ENCODE measurements at places on chromosomes 11 and 22.
A peak's percentile ranks its signal among the peaks of the same experiment; 100 is the strongest.

- no peak for DNase-seq
Measured at GRCh38 chr11:44849922-44850321, 100.8 kb downstream of the TP53I11 start.

GRCh38 chr11:119602745-119603373 is 126.1 kb downstream of the NECTIN1 start:
- DNase-seq: no peak

DNA sequence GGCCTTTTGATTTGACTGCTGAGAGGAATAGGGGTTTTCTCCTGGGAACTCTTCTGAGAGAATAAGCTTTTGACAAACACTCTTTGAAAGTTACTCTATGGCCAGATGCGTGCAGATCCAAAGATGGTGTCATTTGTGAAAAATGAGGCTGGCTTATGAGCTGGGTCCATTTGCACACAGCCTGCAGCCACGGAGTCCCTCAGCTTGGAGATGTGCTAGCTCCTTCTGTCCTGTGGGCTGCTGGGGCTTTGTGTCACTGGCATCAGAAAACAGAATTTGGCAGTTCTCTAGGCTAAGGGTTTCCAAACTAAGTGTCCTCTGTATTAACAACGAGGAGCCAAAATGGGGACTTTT is 702.4 kb downstream of the NTM start:
- no peak for DNase-seq

GRCh38 chr22:45787759-45788158 is 116.1 kb downstream of the ATXN10 start:
- DNase-seq: no peak

GRCh38 chr11:76863196-76863777 is 2.6 kb downstream of the ACER3 start:
- DNase-seq: no peak

- DNase-seq: no peak
Measured at GRCh38 chr11:77073328-77074001, 6.7 kb downstream of the CAPN5 start.

- no peak for DNase-seq
Measured at GRCh38 chr22:29163808-29164207, 41.9 kb upstream of the EMID1 start.

DNA sequence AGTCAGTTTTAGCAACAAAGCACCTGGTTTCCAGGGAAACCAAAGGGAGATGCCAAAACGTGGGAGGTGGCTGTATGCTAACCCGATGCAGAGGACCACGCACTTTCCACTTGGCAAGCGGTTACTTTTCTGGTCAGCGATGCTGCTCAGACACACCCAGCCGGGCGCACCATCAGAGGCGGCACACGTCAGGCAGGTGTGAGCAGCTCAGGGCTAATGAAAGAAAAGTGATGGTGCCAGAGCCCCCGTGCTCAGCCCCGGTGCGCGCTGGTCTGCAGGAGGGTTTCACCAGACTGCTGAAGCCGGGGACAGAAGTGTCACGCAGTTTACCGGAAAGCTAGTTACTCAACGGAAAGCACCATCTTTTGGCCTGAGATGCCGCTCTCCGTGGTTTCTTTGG is 5.7 kb downstream of the LTO1 start:
- no peak for DNase-seq

- peak; percentile 100 for DNase-seq
Measured at GRCh38 chr22:36387959-36388726, at the start of gene MYH9. MYH9 (minus strand) TSS chr22:36387967; CDS start chr22:36349236, 38,731 bp downstream.

- peak; percentile 97 for DNase-seq
Measured at GRCh38 chr11:27718346-27718862, 18.1 kb upstream of the BDNF start.

DNA sequence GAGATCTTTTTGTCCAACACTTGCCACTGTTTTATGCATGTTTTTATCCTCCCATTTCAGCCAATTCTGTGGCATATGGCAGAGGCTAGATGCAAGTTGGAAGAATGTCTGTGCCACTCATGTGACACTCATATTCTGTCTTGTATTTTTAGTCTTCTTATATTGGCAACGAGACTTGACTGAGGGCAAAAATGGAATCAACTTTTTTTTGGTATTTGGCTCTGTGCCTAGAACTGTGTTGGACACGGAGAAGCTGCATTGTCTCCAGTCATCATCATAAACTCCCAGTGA is 1.7 kb upstream of the FZD4 start:
- DNase-seq: no peak

DNA sequence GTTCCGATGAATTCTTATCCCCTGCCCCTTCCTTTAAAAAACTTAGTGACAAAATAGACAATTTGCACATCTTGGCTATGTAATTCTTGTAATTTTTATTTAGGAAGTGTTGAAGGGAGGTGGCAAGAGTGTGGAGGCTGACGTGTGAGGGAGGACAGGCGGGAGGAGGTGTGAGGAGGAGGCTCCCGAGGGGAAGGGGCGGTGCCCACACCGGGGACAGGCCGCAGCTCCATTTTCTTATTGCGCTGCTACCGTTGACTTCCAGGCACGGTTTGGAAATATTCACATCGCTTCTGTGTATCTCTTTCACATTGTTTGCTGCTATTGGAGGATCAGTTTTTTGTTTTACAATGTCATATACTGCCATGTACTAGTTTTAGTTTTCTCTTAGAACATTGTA is 12.0 kb downstream of the CCND1 start:
- DNase-seq: no peak

GRCh38 chr11:3796346-3796745 is 1.0 kb downstream of the NUP98 start:
- DNase-seq: no peak

DNA sequence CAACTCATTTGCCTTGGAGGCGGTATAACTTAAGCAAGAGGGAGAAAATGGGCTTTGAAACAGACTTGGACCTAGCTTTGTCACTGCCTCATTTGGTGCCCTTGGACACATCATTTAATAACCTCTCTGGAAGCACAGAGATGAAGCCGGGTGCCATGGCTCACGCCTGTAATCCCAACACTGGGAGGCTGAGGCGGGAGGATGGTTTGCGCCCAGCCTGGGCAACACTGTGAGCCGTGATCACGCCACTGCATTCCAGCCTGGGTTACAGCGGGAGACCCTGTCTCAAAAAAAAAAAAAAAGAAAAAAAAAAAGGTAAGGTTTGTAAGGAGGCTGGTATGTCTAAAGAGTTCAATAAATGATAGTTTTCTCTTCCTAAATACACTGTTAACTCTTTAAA is 806 bp downstream of the COA4 start:
- DNase-seq: peak; percentile 17

DNA sequence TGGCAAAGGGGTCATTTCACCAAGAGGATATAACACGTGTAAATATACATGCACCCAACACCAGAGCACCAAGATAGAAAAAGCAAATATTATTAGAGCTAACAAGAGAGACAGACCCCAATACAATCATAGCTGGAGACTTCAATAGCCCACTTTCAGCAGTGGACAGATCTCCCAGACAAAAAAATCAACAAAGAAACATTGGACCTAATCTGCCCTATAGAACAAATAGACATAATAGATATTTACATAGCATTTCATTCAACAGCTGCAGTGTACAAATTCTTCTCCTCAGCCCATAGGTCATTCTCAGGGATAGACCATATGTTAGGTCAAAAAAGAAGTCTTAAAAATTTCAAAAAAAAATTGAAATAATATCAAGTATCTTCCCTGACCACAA is 312.8 kb downstream of the TTC28 start:
- no peak for DNase-seq

- peak; percentile 81 for DNase-seq
Measured at GRCh38 chr22:28600546-28601143, 79.0 kb downstream of the TTC28 start.

DNA sequence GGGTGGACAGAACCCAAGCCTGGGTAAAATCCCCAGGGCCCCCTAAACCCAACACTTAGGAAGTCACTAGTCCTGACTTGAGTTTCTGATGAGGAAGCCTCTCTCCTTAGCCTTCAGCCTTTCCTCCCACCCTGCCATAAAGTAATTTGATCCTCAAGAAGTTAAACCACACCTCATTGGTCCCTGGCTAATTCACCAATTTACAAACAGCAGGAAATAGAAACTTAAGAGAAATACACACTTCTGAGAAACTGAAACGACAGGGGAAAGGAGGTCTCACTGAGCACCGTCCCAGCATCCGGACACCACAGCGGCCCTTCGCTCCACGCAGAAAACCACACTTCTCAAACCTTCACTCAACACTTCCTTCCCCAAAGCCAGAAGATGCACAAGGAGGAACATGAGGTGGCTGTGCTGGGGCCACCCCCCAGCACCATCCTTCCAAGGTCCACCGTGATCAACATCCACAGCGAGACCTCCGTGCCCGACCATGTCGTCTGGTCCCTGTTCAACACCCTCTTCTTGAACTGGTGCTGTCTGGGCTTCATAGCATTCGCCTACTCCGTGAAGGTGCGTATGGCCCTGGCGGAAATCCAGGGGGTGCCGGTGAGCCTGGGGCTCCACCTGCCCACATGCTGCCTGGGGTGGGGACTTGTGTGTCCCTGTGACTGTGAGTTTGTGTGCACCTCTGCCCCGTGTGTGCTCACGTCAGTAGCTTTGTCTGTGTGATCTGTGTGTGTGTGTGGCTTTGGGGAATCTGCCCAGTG is at the start of gene IFITM1:
IFITM1 (plus strand) TSS at position 254 of the 767 bp plus-strand sequence; CDS start at position 385, 131 bp downstream.
- no peak for DNase-seq

GRCh38 chr11:84234011-84234410 is 947.8 kb upstream of the CCDC90B start:
- no peak for DNase-seq

GRCh38 chr11:60625262-60625661 is 74.2 kb upstream of the MS4A8 start:
- DNase-seq: no peak

DNA sequence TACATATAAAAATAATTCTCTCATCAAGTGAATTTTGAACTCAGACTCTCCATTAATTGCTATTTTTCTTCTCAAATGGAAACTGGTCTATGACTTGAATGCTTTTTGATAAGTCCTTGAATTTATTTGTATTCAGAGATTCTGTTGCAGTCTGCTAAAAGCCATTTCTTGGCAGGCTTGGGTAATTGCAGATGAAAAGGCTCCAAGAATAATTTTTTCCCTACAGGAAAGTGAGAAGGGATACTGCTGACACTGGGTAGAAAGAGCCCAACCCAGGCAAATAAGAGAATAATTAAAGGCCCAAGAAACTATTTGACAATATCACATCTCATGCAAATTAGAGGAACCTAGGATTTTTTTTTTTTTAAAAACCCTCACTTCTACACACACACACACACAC is 246.5 kb upstream of the DDI1 start:
- peak; percentile 81 for DNase-seq

GRCh38 chr11:19905280-19905853 is 192.7 kb downstream of the NAV2 start:
- DNase-seq: no peak

DNA sequence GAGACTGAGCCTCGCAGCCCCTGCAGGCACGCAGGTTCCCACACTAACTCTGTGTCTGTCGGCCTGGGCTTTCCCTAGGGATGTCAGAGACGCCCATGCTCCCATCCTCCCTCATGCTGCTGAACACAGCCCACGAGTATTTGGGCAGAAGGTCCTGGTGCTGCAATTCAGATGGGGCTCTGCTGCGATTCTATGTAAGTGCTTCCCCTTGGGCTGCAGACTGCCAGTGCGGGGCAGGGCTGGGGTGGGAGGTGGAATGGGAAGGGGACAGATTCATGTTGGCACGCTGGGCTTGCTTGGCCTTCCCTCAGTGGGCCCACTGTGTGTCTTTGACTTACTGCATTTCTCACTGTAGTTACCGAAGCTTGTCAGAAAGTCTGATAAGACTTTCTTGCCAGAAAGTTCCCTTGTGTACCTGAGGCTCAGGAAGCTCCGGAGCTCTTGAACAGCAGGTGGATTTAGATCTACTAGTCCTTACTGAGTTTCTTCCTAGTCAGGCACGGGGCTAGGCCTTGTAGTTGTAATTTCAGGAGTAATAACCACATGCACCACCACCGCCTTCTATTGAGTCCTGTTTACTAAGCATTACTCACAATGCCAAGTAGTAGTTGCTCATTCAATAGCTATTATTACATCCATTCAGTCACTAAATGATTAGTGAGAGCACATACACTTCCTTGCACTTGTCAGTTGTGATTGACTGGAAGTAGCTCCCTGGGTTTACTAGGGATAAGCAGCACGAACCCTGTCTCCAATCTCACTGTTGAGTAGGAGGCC is 65.2 kb downstream of the CABIN1 start:
- DNase-seq: no peak

- no peak for DNase-seq
Measured at GRCh38 chr11:94151903-94152677, 23.4 kb downstream of the PANX1 start.

GRCh38 chr22:50437511-50438304 is 37.1 kb downstream of the SBF1 start:
- no peak for DNase-seq

DNA sequence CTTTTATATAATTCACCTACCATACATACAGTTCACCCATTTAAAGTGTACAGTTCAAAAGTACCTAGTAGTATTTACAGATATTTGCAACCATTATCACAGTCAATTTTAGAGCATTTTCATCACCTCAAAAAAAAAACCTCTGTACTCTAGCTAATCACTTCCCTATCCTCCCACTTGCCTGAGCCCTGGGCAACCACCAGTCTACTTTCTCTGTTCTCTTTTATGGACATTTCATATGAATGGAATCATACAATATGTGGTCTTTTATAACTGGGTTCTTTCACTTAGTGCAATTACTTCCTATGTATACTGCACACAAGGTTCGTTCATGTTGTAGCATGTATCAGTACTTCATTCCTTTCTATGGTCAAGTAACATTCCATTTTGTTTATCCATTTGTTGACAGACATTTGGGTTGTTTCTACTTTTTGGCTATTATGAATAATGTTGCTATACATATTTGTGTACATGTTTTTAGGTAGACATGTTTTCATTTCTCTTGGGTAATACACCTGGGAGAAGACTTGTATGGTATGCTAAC is 17.8 kb upstream of the NEU3 start:
- no peak for DNase-seq

DNA sequence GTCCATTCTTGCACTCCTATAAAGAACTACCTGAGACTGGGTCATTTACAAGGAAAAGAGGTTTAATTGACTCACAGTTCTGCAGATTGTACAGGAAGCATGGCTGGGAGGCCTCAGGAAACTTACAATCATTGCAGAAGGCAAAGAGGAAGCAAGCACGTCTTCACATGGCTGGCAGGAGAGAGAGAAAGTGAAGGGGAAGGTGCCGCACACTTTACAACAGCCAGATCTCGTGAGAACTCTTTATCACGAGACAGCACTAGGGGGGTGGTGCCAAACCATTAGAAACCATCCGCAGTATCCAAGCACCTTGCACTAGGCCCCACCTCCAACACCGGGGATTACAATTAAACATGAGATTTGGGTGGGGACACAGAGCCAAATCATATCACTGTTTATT is 19.4 kb upstream of the POLA2 start:
- no peak for DNase-seq

- DNase-seq: no peak
Measured at GRCh38 chr11:85589373-85589772, 37.8 kb downstream of the DLG2 start.

Measured in brain (organoid and tissue), 16 donors.